ENCODE measurements at places on chromosomes 3 and 15. TPM values are rescaled to one million over a fixed set of nuclear protein-coding genes. Genes with fewer than 3 reads are reported as not detected.
A peak's percentile ranks its signal among the peaks of the same experiment; 100 is the strongest.

The GOLGA6L7 gene
- total RNA-seq: not detected

The CTXN2 gene
- total RNA-seq: not detected

The DENND4A gene
- total RNA-seq: 68.7 TPM

The UROC1 gene
- not detected for total RNA-seq

The SLC9C1 gene
- not detected for total RNA-seq

The RAMAC gene
- total RNA-seq: 19.4 TPM

The NDUFB5 gene
- total RNA-seq: 81.7 TPM

The OXTR gene
- total RNA-seq: 0.26 TPM

The CLDN18 gene
- not detected for total RNA-seq

The GOLGA8N gene
- 10.3 TPM for total RNA-seq

The SKOR1 gene
- total RNA-seq: 0.46 TPM

The TGFBR2 gene
- total RNA-seq: 277 TPM

The EIF5A2 gene
- 3.0 TPM for total RNA-seq

The ZNF501 gene
- 5.2 TPM for total RNA-seq

The HIGD2B gene
- total RNA-seq: not detected

GRCh38 chr3:38980938-38981337 is 70.8 kb downstream of the SCN11A start:
- no peak overlapping the region for H3K4me3 ChIP-seq
- no peak overlapping the region for H3K27ac ChIP-seq
- H3K36me3 ChIP-seq: no peaks in the 10 kb centered on the region
- no peaks in the 10 kb centered on the region for H3K4me1 ChIP-seq

DNA sequence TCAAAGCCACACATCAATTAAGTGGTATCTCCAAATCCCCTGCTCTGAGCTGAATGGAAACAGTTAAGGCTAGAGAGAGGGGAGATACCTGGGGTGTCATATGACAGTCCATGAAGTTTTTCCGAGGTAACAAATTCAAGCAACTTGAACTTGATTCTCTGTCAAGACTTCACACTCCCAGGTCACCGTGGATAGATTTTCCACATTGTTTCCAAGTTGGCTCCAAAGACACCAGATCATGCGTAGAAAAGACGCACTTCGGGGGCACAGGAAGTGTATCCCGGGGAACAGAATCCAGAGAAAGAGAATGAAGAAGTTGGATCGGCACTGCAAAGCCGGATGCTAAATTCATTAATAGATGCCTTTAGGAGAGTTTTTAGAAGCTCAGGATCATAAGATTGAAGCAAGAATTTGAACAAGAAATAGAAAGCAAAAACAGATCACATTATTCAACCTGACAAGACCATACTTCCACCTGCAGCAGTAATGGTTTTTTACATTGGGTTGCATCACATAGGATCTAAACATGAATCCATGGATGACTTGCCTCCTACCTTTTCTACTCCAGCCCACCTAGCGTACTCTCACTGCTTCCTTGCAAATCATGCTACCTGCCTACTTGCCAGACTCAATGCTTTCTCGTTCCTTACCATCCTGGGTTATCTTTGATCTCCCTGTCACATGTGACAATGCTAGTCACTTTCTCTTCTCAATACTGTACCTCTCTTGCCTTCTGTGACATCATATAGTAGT is 253.0 kb upstream of the ADAMTS9 start:
- no peak overlapping the region for H3K27ac ChIP-seq
- peaks cover 5% of the 10 kb centered on the region for H3K4me1 ChIP-seq
- no peak for DNase-seq
- no peaks in the 10 kb centered on the region for H3K36me3 ChIP-seq
- H3K27me3 ChIP-seq: no peaks in the 10 kb centered on the region
- H3K4me3 ChIP-seq: no peak overlapping the region

GRCh38 chr3:30586806-30587486 is 19.5 kb upstream of the TGFBR2 start:
- no peaks in the 10 kb centered on the region for H3K36me3 ChIP-seq
- H3K4me1 ChIP-seq: no peaks in the 10 kb centered on the region
- no peak overlapping the region for H3K27ac ChIP-seq
- no peak for DNase-seq

DNA sequence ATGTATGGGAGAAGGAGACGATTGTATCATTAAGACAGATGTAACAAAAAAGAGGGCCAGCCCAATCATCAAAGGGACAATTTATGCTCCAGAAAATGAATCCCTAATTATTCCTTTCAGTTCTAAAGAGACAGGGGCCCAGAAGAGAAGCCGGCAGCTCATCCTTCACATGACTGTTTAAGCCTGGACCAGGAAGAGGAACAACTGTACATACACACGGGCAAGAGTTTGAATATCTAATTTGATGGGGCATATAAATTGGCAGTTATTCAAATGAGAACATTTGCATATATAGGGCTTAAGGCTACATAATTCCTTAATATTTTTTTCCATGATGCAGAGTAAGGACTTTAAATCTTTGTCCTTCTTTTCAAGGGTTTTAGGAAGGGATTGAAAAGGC is 232.3 kb downstream of the TLE3 start:
- no peak overlapping the region for H3K27ac ChIP-seq
- no peak overlapping the region for H3K4me3 ChIP-seq
- H3K36me3 ChIP-seq: no peaks in the 10 kb centered on the region
- H3K27me3 ChIP-seq: no peaks in the 10 kb centered on the region
- no peak for DNase-seq
- no peaks in the 10 kb centered on the region for H3K4me1 ChIP-seq

DNA sequence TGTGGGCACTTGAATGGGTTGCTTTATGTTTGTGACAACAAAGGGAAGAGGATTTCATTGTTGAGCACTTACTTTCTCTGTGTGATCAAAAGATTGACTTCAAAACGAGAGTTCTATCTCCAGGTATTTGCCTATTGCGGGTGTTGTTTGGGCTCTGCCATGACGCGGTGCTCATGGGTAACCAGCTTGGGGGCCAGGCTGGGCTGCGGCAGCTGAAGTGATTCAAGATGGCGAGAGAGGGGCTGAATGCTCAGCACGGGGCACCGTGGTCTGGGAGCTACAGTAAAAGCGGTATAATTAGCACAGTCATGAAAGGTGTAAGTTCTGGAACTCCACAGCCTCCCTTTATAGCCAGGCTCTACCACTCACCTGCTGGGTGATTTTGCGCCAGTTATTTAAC is 31.0 kb upstream of the ADCY5 start:
- peak; percentile 27 for DNase-seq
- H3K4me3 ChIP-seq: no peak overlapping the region
- H3K4me1 ChIP-seq: no peaks in the 10 kb centered on the region
- no peaks in the 10 kb centered on the region for H3K27me3 ChIP-seq

- no peaks in the 10 kb centered on the region for H3K36me3 ChIP-seq
- H3K27ac ChIP-seq: no peak overlapping the region
- H3K4me3 ChIP-seq: no peak overlapping the region
- H3K27me3 ChIP-seq: no peaks in the 10 kb centered on the region
Observed at GRCh38 chr3:182740710-182741109, 52.6 kb upstream of the ATP11B start.

- H3K4me3 ChIP-seq: no peak overlapping the region
Observed at GRCh38 chr3:186143250-186143649, 34.4 kb upstream of the ETV5 start.

DNA sequence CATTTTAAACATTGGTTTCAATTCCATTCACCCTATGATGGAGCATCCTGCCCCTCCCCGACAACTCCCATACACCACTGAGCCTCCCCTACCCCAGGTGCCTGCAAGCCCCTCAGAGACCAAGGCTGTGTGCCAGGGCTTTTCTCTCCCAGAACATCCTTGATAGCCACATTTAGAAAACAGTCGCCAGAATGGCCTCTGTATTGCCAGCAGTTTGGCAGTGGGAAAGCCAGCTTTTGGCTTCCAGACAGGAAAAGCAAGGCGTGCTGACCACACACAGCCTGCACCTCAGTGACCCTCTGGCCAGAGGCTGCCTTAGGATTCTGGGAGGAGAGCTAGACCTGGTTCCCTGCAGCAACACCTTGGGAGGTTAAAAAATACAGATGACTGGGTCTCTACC is 18.2 kb upstream of the HRH1 start:
- H3K4me1 ChIP-seq: peaks cover 8% of the 10 kb centered on the region
- H3K27ac ChIP-seq: no peak overlapping the region
- H3K27me3 ChIP-seq: no peaks in the 10 kb centered on the region
- DNase-seq: no peak

GRCh38 chr3:177110386-177110785 is 86.9 kb downstream of the TBL1XR1 start:
- peaks cover 87% of the 10 kb centered on the region for H3K4me1 ChIP-seq
- no peak for DNase-seq
- H3K27ac ChIP-seq: no peak overlapping the region

DNA sequence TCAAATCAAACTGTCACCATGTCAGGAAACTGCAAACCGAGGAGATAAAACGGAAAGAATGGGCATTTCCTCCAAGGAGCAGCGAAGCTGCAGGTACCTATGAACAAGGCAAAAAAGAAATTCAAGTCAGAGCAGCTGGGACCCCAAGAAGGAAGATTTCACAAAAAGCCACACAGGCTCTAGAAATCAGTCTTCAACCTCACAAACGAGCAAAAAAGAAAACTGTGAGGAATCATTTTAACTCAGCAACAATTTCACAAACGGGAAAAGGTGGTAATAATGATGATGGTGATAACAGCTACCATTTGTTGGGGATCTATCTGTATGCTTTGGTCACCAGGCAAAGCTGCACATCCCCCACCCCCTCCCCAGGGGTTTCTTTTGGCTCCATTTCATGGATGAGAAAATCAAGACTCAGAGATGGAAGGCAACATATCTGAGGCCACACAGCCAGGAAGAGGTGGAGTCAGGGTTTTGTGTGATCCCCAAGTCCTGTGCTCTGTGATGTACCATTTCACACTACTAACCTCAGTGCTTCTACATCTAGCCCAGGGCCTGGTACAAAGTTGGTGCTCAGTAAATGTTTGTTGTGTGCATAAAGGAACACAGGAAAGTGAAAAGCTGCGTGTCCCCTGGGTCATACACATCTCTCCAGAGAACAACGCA is 109.9 kb downstream of the IQSEC1 start:
- H3K27me3 ChIP-seq: no peaks in the 10 kb centered on the region
- H3K27ac ChIP-seq: no peak overlapping the region
- H3K4me1 ChIP-seq: peaks cover 96% of the 10 kb centered on the region
- DNase-seq: no peak
- H3K4me3 ChIP-seq: no peak overlapping the region

- no peaks in the 10 kb centered on the region for H3K27me3 ChIP-seq
- no peak overlapping the region for H3K4me3 ChIP-seq
- peak overlapping the region; percentile 81 for H3K27ac ChIP-seq
- H3K4me1 ChIP-seq: peaks cover 38% of the 10 kb centered on the region
Observed at GRCh38 chr15:99702895-99703602, 30.2 kb downstream of the LYSMD4 start.

GRCh38 chr3:128337305-128337704 is 129.4 kb downstream of the DNAJB8 start:
- H3K27ac ChIP-seq: no peak overlapping the region
- no peak overlapping the region for H3K4me3 ChIP-seq
- H3K4me1 ChIP-seq: no peaks in the 10 kb centered on the region
- H3K27me3 ChIP-seq: no peaks in the 10 kb centered on the region
- peaks cover 13% of the 10 kb centered on the region for H3K36me3 ChIP-seq

GRCh38 chr3:126930936-126931600 is 51.8 kb upstream of the PLXNA1 start:
- peak overlapping the region; percentile 66 for H3K27ac ChIP-seq
- H3K4me3 ChIP-seq: no peak overlapping the region
- H3K27me3 ChIP-seq: peaks cover 16% of the 10 kb centered on the region
- DNase-seq: peak; percentile 69
- peaks cover 55% of the 10 kb centered on the region for H3K4me1 ChIP-seq
- H3K36me3 ChIP-seq: no peaks in the 10 kb centered on the region

- H3K27me3 ChIP-seq: no peaks in the 10 kb centered on the region
- no peak overlapping the region for H3K27ac ChIP-seq
- H3K36me3 ChIP-seq: no peaks in the 10 kb centered on the region
Observed at GRCh38 chr15:90701880-90702630, 15.1 kb upstream of the BLM start.

Data from spleen (tissue), 13 donors.